ENCODE measurements at places on chromosomes 3 and 15.

GRCh38 chr3:60847791-60848190, 403.5 kb downstream of the FHIT start:
- DNase-seq: no peak

DNA sequence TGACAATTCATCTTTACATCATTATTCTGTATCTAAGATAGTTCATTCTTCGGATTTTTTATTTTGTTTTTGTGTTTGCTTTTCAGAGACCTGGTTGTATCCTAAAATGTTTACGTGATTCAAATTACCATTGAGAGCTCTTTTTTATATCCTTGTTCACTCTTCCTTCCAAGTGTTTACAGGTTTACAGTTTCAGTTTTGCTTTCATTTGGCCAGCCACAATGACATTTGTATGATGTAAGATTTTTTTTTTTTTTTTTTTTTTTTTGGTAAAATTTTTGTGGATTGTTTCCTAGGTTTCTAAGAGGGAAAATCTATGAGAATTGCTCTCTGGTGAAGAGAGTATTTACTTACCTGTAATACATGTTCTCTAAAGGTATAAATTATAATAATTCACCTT, 55.0 kb downstream of the SETD5 start:
- DNase-seq: no peak

- DNase-seq: no peak
Observed at GRCh38 chr3:71419369-71419768, 164.2 kb downstream of the FOXP1 start.

DNA sequence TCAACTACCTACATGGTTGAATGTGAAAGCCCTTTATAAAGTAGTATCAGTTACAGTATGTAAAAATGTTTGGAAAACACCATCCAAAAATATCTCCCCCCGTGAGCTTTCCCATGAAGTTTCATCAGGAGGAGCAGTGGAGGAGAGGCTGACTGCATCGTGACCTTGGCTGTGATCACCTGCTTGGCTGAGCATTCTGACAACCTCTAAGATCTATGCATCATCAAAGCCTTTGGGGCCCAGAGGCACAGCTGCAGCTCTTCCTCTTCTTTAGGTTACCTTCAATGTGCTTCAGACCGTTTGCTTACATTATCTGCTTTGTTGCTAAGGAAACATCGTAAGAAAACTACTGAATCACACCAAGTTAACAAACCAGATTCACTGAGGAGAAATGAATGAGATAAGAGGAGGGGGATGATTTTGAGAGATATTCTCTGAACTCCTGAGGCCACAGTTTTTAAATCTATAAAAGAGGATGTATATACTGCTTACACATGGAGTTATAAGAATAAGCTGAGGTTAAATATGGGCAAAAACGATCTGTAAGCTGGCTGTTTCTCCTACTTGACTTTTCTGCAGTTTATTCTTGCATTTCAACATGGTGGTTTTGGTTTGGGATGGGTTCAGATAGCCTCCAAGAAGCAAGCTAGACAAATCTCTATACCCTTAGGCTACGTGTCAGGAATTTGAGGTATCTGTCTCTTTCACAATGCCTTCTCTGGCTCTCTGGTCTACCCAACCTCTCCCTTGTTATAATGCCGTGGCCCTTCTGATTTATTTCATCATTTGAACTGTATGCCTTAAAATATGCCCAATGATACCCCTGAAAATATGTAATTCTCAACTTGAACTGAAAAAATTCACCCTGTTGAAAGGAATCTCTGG, 4.0 kb downstream of the GCSAM start:
- DNase-seq: peak; percentile 54

DNA sequence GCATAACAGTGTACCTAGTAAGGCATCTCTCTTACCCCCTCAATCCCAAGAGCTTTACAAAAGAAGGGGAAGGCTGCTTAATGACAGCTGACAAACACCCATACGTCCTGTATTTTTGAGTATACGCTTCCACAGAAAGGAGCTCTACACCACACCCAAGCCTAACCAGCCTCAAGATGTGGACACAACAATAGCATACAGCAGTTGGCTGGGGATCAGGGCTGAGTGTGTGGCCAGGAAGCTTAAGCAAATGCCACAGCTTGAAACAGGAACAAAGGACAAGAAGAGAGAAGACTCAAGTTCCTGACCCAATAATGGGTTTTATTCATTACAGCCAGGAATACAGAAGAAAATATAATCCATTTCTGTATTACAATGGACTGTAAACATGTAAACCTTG, 6.9 kb downstream of the HEXA start:
- no peak for DNase-seq

GRCh38 chr3:81502236-81502635, 259.2 kb downstream of the GBE1 start:
- DNase-seq: no peak

DNA sequence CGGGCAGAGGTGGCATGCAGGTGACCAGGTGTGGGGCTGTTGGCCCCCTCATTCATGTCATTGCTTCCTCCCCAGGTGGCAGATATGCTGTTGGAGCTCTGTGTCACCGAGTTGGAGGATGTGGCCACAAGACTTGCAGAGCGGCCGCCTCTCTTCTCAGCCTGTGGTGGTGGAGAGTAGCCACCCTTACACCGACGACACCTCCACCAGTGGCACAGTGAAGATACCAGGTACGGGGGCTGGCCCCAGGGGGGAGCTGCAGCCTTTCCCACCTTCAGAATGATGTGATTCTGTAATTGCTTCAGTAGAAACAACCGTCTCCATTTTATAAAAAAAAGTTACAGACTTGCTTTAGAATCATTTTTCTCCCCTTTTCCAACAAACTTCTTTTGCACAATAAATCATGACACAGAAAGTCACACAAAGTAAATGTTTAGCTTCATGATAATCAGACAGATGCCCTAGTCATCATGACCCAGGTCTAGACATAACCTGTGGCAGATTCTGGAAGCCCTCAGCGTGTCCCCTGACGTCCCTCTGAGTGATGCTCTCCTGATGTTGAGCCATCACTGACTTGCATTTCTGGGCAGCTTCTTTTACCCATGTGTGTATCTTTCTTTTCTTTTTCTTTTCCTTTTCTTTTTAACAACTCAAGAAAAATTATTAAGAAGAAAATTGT, 76.0 kb upstream of the FAN1 start:
- no peak for DNase-seq

DNA sequence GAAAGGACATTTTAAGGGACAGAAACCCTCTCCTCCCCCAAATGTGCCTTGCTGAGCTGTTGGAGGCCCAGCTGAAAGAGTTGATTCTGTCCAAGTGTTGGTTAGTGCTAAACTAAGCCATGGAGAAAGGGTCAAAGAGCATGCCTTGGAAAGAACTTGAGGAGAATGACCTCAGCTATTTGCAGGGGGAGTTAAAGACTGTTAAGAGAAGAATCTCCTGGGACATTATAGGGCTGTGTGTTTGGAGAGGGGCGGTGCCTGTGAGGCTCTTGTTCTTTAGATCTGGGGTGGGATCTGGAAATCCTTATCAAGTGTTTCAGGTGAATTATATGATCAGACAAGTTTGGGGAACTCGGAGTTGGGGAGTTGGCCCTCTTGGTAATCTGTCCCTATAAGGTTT, 13.0 kb downstream of the FNDC3B start:
- DNase-seq: no peak

GRCh38 chr3:7025581-7026300, 164.8 kb downstream of the GRM7 start:
- DNase-seq: no peak

- no peak for DNase-seq
Observed at GRCh38 chr3:171116365-171116764, 89.8 kb upstream of the SLC2A2 start.

- no peak for DNase-seq
Observed at GRCh38 chr3:182697345-182697919, 95.9 kb upstream of the ATP11B start.

- no peak for DNase-seq
Observed at GRCh38 chr3:40340541-40341170, 31.1 kb downstream of the EIF1B start.

- DNase-seq: no peak
Observed at GRCh38 chr3:77541203-77541922, 501.5 kb downstream of the ROBO2 start.

GRCh38 chr3:138197058-138197457, 10.0 kb downstream of the ARMC8 start:
- DNase-seq: no peak

DNA sequence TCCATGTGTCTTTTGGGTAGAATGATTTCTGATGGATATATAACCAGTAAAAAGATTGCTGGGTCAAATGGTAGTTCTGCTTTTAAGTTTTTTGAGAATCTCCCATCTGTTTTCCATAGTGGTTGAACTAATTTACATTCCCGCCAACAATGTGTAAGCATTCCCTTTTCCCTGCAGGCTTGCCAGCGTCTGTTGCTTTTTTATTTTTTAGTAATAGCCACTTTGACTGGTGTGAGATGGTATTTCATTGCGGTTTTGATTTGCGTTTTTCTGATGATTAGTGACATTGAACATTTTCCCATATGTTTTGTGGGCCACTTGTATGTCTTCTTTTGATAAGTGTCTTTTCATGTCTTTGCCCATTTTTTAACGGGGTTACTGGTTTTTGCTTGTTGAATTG, 36.3 kb upstream of the MB21D2 start:
- no peak for DNase-seq

- DNase-seq: no peak
Observed at GRCh38 chr15:88905576-88905975, 7.6 kb downstream of the MFGE8 start.

GRCh38 chr3:127755305-127755681, 67.0 kb downstream of the MGLL start:
- DNase-seq: no peak

DNA sequence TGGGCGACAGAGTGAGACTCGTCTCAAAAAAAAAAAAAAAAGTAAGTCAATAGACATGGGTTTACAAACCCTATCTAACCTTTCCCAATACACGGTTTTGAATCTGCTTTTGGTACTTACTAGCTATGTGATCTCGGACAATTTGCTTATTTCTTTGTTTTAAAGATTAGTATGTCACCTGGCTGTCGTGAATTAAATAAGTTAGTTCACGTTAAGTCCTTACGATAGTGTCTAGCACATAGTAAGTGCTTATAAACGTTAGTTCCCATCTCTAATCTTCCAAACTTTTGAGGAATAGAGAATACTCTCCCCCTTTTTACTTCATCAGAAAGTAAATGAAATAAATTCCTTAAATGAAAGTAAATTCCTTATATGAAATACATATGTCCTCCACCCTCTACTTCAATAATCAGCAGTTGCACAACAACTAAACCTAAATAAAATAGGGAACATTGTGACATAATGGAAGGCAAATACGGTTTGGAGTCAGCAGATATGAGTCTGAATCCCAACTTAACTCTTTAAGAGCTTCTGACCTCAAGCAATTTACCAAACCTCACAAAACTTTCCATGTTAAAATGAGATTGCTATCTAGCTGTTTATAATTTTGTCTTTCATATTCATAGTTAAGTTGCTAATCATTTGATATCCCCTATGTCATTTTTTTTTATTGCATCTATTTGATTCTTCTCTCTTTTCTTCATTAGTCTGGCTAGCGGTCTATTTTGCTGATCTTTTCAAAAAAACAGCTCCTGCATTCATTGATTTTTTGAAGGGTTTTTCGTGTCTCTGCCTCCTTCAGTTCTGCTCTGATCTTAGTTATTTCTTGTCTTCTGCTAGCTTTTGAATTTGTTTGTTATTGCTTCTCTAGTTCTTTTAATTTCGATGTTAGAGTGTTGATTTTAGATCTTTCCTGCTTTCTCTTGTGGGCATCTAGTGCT, 134.6 kb downstream of the PEAK1 start:
- no peak for DNase-seq

DNA sequence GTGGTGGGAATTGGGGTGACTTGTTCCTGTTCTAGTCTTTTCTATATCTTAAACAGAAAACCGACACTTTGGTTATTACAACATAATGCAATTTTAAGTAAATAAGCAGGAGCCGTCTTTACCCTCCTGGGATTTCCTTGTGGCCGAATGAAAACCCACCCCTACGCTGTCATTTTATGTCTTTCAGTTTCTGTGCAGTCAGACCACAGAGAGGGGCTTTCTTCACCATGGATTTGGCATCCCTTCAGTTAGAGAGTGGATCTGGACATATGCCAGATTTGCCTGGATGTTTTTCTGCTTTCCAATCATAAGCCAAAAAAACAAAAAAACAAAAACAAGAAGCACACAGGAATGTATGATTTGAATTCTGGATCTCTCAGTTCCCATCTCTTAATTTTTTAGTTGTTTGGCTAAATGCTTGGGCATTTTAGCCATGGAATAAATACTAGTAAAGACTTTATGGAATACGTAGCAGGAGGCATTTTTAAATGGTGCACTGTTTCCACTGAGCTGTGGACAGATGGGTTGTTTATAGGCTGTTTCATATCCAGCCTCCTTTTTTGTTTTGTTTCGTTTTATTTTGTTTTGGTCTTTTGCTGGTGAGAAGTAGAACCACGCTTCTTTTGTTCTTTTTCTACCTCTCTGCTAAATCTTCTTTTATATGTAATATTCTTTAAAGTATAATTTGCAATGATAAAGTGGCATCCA, 272.9 kb downstream of the FEZF2 start:
- DNase-seq: no peak

GRCh38 chr3:55272031-55272645, 215.0 kb downstream of the WNT5A start:
- no peak for DNase-seq

DNA sequence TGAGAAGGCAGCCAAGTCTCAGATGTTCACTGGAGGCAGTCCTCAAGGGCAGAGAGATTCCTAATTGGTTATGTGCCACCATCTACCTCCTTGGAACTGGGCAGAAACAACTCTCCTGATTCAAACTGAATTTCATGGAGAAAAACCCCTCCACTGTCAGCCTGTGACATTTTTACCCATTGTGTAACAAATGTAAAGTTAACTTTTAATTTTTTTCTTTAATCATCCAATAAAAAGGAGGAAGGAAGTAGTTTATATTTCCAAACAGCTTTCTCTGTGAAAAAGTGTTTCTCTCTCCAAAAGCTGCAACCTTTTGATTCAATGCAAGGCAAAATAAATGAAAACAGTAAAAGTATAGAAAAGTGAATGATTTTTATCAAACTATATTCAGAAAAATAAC, 510 bp upstream of the COLQ start:
- DNase-seq: no peak

GRCh38 chr15:59616379-59616778, 4.8 kb downstream of the GCNT3 start:
- no peak for DNase-seq

- DNase-seq: no peak
Observed at GRCh38 chr3:61574854-61575253, 13.5 kb downstream of the PTPRG start.

DNA sequence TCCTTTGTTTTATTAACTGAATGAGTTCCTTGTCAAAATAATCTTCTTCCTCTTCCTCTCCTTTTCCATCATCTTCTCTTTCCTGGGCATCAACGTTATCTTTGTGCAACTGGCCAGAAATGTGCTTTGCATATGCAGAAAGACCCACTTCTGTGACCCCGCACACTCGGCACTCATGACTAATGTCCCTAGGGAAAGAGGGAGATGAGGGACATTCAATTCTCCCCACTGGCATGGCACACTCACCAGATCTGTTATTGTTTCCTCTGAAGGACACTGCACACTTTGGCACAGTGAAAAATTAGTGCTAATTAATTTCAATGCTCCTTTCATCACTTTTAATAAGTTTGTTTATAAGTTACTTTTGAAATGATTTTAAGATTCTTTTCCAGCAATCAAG, 34.0 kb downstream of the ZNF106 start:
- no peak for DNase-seq
